NAMALWA (cell line): ENCODE measurements at places on chromosomes 5 and 9.

DNA sequence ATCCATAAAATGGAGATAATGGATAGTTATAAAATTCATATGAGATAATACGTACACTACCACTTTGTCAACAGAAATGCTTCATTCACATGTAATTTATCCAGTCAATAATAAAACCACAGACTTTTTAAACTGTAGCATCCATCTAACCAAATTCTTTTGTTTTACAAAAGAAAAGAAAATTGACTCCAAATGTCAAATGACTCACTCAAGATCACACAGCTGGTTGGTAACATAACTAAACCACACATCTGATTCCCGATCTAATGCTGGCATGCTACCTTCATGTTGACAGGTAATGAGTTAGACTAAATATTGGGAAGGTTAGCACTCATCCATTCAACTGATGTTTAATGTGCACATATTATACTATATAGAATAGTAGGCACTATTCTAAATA lies 4.9 kb downstream of the FRMD3 start:
- no peak for DNase-seq

DNA sequence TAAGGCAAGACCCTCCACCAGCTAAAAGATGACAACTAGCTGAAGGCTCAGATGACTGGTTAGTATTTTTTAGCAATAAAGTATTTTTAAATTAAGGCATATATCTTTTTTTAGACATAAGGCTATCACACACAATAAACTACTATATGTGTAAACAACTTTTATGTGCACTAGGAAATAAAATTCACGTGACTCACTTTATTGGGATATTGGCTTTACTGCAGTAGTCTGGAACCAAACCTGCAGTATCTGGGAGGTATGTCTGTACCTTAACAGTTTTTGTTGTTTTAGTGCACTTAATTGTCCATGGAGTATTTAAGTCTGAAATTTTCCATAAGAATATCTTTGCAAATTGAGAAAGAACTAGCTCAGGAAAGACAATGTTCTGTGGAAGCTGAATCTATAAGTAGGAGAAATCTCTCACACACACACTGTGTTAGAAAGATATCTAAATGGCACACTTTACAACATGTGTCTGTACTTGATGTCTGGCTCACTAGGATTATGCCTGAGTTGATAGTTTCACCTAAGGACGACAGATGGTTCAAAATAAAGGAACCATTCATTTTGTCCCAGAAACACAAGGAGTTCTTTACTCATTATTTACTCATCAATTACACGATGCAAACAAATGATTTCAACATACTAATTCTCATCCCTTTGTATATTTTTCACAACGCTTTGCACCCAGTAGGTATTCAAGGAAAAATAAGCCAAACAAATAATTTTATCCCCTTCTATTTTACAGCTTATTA lies 4.6 kb downstream of the RAPGEF6 start:
- no peak for DNase-seq

- no peak for DNase-seq
Measured at GRCh38 chr5:36367524-36367923, 65.8 kb upstream of the RANBP3L start.

GRCh38 chr5:56517011-56517416 lies 283.9 kb upstream of the ANKRD55 start:
- DNase-seq = peak; percentile 2

- DNase-seq = no peak
Measured at GRCh38 chr9:90446200-90446948, 196.2 kb downstream of the DIRAS2 start.

- DNase-seq = peak; percentile 86
Measured at GRCh38 chr9:89549031-89549644, 51.2 kb upstream of the SEMA4D start.

- no peak for DNase-seq
Measured at GRCh38 chr9:135804581-135805421, 102.5 kb downstream of the CAMSAP1 start.

GRCh38 chr5:107040907-107041306 lies 629.8 kb downstream of the EFNA5 start:
- no peak for DNase-seq

DNA sequence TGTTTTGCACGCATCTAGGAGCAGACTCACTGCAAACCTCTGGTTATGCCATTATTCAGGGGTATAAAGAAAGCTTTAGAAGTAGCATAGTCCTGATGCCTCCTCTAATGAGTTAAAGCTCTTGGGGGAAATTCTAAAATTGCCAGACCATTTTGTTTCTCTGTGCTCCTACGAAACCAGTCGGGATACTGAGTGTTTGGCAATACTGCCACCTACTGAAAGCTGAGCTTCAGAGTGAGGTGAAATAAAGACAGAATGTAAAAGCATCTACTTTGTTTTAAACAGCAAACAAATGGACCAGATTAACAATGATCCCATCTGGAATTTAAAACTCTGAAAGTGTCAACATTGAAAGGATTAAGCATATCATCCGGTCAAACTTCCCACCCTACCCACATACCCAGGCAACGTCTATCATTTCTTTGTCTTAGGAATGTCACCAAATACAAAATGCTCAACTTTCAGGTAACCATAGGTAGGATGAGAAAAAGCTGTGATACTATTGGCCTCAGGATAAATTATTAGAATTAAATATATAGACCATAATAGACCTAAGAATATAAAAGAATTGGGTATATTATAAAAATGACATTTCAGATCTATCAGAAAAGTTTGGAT lies 77.8 kb upstream of the SHISAL2B start:
- DNase-seq = peak; percentile 70

- DNase-seq = no peak
Measured at GRCh38 chr9:109639674-109640579, 140.1 kb upstream of the PALM2AKAP2 start.
